Spinal cord (tissue), 10 donors: ENCODE measurements at places on chromosomes 11 and 22. TPM values are rescaled to one million over a fixed set of nuclear protein-coding genes. Genes with fewer than 3 reads are reported as not detected.

MFRP gene
- 0.09 TPM for polyA plus RNA-seq

APBB1 gene
- polyA plus RNA-seq = 282 TPM

TPBGL gene
- 3.3 TPM for polyA plus RNA-seq

HSPB2 gene
- polyA plus RNA-seq = 4.3 TPM

TREH gene
- polyA plus RNA-seq = 1.5 TPM

OTOG gene
- not detected for polyA plus RNA-seq

PPFIA1 gene
- polyA plus RNA-seq = 47.4 TPM

MISFA gene
- polyA plus RNA-seq = 3.8 TPM

TMEM135 gene
- polyA plus RNA-seq = 14.7 TPM

BTBD18 gene
- polyA plus RNA-seq = 0.21 TPM

MUC5AC gene
- not detected for polyA plus RNA-seq

DCHS1 gene
- 42.8 TPM for polyA plus RNA-seq

PRAME gene
- not detected for polyA plus RNA-seq

CECR2 gene
- polyA plus RNA-seq = 17.0 TPM

OR5D16 gene
- not detected for polyA plus RNA-seq

KRTAP5-1 gene
- 2.1 TPM for polyA plus RNA-seq

LARGE2 gene
- 1.1 TPM for polyA plus RNA-seq

GTF2H1 gene
- polyA plus RNA-seq = 47.0 TPM

FREY1 gene
- polyA plus RNA-seq = 0.57 TPM

TTC17 gene
- polyA plus RNA-seq = 94.3 TPM

DNAJB7 gene
- 1.2 TPM for polyA plus RNA-seq

ZNF214 gene
- polyA plus RNA-seq = 5.8 TPM

C1QTNF6 gene
- 13.4 TPM for polyA plus RNA-seq

SAA4 gene
- polyA plus RNA-seq = not detected

C1QTNF5 gene
- 39.7 TPM for polyA plus RNA-seq

SLC22A12 gene
- polyA plus RNA-seq = not detected

BCO2 gene
- 12.3 TPM for polyA plus RNA-seq
